ENCODE measurements at places on chromosomes 2 and 18.

- DNase-seq, result no peak
Observed at GRCh38 chr18:21184396-21184996, 57.5 kb upstream of the GREB1L start.

- DNase-seq, result no peak
Observed at GRCh38 chr2:71156573-71156972, 26.1 kb downstream of the MPHOSPH10 start.

DNA sequence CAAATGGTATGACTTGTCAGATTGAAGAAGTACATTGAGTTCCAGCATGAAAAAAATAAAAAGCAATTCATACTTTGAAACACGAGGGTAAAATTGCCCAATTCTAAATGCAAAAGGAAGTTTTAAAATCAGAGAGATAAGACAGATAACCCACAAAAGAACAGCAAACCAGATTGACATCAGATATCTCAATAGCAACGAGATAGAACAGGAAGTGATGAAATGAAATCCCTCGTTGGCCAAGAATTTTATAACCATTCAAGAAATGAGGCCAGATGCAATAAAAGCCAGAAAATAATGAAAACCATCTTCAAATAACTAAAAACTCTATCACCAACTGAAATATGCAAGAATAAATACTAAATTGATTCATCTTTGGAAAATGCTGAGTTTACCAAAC lies 172.8 kb downstream of the CD226 start:
- no peak for DNase-seq

DNA sequence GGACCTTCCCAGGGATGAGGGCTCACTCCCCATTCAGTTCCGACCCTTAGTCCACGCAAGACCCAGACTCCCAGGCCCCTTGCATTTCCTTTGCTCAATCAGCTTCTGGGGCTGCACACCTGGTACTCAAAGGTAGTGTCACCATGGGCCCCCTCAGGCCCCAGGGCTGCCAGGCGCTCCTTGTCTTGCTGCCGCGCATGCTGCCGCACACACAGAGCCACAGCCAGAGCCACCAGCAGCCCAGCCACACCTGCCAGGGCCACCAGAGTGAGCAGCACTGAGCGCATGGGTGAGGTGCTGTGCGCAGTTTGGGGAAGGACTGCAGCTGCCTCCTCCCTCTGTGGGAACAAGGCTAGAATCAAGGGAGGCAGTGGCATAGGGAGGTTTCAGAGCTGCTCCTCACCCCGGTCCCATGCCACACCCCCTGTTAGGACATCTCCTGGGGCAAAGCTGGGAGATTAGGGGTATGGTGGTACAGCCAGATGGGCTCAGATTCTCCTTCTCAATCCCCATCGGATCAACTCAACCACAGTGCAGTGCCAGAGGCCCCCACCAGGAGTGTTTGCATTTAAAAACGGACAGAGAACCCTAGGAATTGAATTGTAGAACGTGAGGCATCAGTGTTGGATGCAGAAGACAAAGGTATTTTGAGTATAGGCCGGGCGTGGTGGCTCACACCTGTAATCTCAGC lies 11.3 kb downstream of the PTPRN start:
- DNase-seq, result no peak

DNA sequence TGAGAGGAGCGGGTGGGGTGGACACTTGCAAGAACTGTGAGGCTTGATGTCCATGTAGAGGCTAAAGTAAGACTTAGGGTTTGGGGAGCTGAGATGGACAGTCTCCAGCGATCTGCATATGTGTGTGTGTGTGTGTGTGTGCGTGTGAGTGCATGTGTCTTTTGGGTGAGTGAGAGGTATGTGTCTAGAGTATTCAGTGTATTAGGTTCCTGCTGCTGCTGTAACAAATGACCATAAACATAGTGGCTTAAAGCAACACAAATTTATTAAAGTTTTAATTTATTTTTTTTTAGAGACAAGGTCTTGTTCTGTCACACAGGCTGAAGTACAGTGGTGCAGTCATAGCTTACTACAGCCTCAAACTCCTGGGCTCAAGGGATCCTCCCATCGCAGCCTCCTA lies 155.4 kb upstream of the SPRED2 start:
- DNase-seq, result no peak

- no peak for DNase-seq
Observed at GRCh38 chr2:172021955-172022354, 22.2 kb downstream of the METAP1D start.

GRCh38 chr2:6008186-6008585 lies 316.0 kb downstream of the SOX11 start:
- DNase-seq, result no peak

DNA sequence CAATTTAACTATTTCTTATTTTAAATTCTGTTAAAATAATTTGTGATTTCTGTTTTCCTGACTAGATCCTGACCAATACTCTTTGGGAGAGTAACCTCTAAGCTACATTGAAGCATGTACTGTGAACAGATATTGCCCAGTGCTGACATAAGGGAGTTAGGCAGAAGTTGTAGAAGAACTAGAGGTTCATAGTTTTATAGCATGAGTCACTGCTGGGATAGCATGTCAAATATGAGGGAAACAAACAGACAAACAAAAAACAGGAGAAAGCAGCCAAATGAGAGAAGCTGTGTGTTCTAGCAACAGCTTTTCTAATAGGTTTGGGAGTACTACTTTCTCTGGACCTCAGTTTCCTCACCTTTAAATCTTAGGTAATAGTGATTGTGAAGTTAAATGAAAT lies 72.4 kb downstream of the CERS6 start:
- no peak for DNase-seq

DNA sequence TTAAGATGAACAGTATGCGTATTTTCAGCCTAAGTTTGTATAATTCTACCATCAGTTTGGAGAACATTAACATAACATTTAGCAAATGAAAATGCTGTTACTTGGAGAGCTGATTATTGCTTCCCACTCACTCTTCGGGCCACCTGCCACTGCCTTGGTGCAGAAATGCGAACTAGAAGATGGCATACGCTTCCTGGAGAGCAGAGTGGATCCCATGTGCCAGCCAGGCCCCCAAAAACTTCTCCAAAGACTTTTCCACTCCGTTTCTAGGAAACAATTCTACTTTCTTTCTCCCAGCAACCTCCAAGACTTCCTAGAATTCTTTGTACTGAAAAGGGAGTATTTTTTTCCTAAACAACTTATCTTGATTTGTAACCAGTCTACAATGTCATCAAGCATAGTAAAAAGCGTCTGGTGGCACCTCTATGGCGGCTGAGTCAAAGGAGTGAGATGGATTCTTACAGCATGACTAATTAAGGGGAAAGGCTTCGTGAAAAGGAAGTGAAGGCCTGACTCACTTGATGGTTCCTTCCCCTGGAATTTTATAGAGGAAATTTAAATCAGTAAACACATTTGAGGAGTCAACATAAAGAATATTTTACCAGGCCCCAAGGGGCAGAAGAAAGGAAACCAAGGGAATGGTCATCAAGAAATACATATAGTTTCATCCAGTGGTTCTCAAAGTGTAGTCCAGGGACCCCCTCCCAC lies 36.6 kb downstream of the FEZ2 start:
- DNase-seq, result no peak

GRCh38 chr2:237673130-237674001 lies 46.0 kb downstream of the LRRFIP1 start:
- peak; percentile 87 for DNase-seq
